OCI-M1 (cell line): ENCODE measurements at places on chromosomes 4 and X.

DNA sequence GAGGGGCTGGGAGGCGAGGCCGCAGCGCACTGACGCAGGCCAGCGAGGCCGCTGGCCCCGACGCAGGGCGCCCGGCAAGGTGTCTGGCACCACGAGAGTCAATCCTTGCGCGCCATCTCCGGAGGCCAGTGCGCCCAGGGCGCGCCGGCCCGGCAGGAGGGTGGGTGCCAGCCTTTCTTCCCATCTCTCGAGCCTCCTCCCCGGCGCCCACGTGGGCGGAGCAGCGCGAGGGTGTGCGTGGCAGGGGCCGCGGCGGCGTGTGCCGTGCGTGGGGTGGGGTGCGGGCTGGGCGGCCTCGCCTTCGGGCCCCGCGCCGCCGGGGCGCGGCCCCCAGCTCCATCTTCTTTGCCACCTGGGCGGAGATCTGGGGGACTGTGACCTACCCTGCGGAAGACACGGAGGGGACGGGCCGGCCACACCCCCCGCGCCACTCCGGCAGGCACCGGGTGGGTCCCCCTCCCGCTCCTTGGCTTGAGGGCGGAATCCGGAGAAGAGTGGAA is 877 bp downstream of the JAKMIP1 start:
- no peak for DNase-seq

GRCh38 chrX:119401569-119401968 is 2.4 kb downstream of the SLC25A43 start:
- no peak for DNase-seq

GRCh38 chrX:155871934-155872333 is 9.2 kb upstream of the VAMP7 start:
- DNase-seq, result no peak

DNA sequence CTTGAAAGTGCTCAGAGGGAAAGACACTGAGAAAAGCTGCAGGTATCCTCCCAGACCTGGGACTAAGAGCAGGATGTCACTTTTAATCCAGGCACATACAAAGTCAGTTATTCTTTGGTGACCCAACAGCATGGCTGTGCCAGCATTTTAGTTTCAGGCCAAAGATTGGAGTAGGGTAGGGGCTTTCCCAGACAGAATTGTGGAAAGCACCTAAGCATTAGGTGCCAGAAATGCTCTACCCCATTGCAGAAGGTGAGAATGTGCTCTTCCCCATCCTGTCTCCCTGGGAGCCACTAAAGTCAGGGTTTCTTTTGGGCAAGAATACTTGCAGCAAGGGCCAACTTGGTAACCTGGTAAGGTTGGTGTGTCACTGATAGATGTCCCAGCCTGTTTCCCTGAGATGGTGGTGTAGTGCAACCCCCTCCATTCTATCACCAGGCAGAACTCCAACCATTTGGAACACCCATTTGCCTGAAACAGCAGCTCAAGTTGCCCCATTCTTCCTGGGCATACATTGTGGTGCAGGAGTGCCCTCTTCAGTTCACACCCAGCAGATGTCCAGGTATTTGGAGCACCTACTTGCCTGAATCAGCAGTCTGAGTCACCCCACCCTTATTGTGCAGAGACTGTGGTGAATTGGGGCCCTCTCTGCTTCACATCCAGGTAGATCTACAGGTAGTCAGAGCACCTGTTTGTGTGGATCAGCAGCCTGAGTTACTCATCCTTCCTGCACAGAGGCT is 183.5 kb downstream of the ZC4H2 start:
- DNase-seq, result no peak

DNA sequence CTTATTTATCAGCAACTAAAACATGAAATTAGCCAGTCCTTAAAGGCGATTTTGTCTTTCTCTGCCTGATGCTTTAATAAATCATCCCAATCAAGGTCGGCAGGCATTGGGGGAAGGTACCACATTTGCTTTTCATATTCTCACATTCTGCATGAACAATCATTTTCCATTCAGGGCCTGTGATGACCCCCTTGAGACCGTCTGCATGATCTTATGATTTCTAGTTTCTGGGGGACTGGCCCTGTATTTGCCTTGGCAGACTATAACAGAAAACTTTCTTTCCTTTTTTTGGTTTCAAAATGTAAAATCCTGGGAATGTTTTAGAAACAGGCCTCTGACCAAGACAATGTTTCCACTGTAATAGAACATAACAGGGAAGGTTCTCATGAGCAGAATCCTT is 296.8 kb downstream of the IDS start:
- no peak for DNase-seq

GRCh38 chrX:39301036-39301435 is 499.8 kb downstream of the MID1IP1 start:
- DNase-seq, result no peak
